ENCODE measurements at places on chromosomes 6 and 20.
A peak's percentile ranks its signal among the peaks of the same experiment; 100 is the strongest.

DNA sequence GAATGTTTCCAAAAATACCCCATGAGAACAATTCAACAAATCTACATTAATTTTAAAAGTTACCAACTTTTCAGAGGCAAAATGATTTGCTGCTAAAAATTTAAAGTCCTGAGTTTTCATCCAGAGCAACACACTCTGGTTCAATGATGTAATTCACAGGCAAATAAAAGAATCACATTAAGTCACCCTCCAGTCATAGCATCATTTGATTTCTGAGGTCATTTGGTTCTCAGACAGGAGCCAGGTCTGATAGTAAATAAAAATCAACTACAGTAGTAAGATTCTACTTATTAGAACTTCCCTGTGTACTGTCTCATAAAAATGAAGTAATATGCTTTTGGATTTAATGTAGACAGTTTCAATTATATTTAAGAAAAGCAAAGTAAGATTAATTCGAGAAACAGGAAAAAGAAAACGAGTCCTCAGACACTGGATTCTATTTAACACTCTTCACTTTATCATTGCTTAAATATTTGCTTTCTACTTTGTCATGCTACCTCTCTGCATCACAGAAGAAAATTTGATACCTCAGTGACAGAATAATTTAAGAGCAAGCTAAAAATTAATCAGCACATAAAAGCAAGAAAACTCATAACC, 25.8 kb downstream of the MAP7 start:
- H3K4me3 ChIP-seq, result no peak overlapping the region
- H3K27me3 ChIP-seq, result peaks cover 9% of the 10 kb centered on the region
- no peak for DNase-seq
- peaks cover 12% of the 10 kb centered on the region for H3K4me1 ChIP-seq
- no peaks in the 10 kb centered on the region for H3K36me3 ChIP-seq

GRCh38 chr6:40517654-40518053, 69.5 kb downstream of the LRFN2 start:
- H3K4me3 ChIP-seq, result no peak overlapping the region
- no peak overlapping the region for H3K27ac ChIP-seq

GRCh38 chr6:12546410-12547002, 170.1 kb upstream of the PHACTR1 start:
- peaks cover 5% of the 10 kb centered on the region for H3K27me3 ChIP-seq
- no peak for DNase-seq
- H3K4me3 ChIP-seq, result no peak overlapping the region
- H3K27ac ChIP-seq, result no peak overlapping the region
- H3K4me1 ChIP-seq, result no peaks in the 10 kb centered on the region

- no peaks in the 10 kb centered on the region for H3K4me1 ChIP-seq
- no peak overlapping the region for H3K27ac ChIP-seq
- peak; percentile 10 for DNase-seq
- no peak overlapping the region for H3K4me3 ChIP-seq
Measured at GRCh38 chr20:24109008-24109407, 120.4 kb upstream of the GGTLC1 start.

DNA sequence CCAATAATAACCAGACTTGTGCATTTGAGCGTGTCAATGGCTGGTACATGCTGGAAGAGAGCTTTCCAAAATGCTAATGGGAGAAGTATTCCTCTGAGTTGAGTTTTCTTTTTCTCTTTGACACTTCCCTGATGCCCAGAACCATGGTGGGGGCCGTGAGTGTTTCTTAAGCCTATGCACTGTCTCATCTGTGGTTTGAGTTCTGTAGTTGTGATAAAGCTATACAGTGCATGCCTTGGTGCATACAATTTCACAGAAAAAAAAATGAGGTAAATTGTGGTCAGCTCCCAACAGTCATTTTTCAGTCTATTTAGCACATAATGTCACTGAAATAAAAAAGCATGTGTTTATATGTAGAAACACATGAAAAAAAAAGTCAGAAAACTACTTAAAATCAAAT, 204.8 kb downstream of the HDGFL1 start:
- H3K36me3 ChIP-seq, result no peaks in the 10 kb centered on the region
- H3K4me1 ChIP-seq, result no peaks in the 10 kb centered on the region
- no peak overlapping the region for H3K27ac ChIP-seq

DNA sequence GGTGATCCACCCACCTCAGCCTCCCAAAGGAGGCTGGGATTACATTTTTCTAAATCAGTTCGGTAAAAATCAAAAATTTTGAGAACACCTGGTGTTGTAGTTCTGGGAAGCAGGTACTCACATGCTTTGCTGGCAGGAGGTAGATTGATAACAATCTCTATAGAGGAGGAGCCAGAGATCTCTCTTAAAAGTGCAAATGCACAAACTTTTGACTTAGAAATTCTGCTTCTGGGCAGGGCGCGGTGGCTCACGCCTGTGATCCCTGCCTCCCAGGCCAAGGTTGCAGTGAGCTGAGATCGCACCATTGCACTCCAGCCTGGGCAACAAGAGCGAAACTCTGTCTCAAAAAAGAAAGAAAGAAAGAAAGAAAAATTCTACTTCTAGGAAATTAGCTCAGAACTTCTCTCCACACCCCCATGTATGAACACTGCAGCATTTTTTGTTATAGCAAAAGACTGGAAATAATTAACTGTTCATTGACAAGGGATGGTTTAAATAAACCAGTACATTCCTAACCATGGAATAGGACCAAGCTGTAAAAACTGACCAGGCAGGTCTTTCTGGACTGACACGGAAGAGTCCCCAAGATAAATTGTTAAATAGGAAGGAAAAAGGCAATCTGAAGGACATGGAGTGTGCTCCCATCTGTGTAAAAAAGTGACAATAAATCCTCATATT, 14.4 kb upstream of the TRIB3 start:
- no peaks in the 10 kb centered on the region for H3K36me3 ChIP-seq
- H3K27me3 ChIP-seq, result no peaks in the 10 kb centered on the region
- DNase-seq, result no peak

DNA sequence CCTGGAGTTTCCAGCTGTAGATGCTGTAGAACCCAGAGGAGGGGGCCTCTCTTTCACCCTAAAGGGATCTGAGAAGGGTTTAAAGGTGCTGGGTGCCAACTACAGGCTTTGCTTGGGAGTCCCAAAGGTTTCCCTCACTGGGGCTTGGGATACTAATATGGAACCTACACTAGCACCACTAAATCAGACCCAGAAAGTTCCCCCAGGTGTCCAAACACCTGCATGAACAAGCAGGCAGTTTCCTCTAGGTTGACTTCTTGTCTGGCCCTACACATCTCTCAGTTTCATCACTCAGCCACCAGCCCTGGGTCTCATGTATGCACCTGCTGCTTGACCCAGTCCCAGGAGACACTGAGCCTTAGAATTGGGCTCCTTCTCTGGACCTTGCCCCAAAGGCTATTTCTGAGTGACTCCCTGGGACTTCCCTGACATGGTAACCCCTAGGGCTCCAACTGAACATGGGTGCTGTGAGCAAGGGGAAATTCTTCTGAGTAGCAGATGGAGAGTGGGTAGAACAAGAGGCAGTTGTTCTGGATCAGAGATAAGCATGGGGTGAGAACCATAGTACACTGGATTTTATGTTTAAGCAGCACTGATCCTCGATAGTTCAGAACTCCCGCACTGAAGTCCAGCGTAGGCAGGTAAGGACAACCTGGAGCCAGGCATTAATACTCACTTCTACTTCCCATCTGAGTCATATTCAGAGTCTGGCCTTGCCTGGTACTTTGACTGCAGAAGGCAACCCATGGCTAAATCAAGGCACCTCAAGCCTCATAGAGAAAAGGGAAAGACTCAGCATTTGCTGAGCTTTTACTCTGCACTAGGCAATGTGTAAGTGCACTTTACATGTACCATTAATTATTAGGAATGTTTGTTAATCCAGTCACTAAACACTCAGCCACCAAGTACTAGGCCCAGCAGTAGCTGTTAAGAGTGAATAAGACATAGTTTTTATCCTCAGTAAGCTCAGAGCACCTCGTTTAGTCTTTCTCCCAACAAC, 16.8 kb downstream of the BCL2L1 start:
- no peak overlapping the region for H3K4me3 ChIP-seq
- peaks cover 12% of the 10 kb centered on the region for H3K4me1 ChIP-seq
- H3K27me3 ChIP-seq, result no peaks in the 10 kb centered on the region
- DNase-seq, result no peak

DNA sequence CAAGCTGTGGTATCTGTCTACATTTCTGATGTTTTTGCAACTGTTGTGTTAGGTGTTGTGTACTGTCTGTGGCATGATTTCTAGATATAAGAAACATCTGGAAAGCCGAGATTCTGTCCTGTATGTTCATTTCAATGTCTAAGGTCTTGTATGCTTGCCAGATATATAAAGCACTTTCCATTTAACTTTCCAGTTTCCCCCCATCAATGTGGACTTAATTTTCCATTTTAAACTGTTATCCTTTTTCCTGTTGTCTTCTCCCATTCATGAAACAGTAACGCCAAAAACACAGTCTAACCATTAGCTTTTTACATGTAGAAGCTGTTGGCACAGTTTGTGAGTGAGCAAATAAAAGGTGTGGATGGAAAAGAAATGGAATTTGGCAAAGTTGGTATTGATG, 181.6 kb downstream of the FARS2 start:
- peaks cover 2% of the 10 kb centered on the region for H3K4me1 ChIP-seq
- no peaks in the 10 kb centered on the region for H3K36me3 ChIP-seq
- no peak overlapping the region for H3K4me3 ChIP-seq
- DNase-seq, result no peak
- H3K27me3 ChIP-seq, result no peaks in the 10 kb centered on the region
